ENCODE measurements at places on chromosomes 7 and 10.

DNA sequence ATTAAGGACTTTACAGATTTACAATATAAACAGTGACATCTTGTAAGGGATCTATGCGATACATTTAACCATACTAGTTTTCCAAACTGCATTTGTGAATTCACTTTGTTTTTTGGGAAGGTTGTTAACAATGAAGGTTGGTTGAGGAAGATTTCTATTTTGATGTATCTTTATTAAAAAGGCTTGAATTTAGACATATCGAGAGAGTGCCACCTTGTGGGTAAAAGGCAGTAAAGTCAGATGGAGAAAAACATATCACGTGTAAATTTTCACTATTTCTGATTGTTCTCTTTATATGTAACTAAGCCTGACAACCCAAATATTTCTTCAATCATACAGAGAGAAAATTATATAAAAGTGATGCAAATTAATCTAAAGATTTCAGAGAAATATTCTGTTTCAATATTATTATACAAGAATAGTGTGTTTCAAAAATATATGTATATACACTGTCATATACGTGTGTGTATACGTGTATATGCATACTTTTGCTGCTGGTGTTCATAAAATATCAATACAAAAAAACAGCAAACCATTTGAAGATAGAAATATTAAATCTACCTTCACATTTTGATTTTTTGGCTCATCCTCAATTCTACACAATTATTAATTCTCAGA is 988.6 kb downstream of the SORCS1 start:
- DNase-seq, result no peak

DNA sequence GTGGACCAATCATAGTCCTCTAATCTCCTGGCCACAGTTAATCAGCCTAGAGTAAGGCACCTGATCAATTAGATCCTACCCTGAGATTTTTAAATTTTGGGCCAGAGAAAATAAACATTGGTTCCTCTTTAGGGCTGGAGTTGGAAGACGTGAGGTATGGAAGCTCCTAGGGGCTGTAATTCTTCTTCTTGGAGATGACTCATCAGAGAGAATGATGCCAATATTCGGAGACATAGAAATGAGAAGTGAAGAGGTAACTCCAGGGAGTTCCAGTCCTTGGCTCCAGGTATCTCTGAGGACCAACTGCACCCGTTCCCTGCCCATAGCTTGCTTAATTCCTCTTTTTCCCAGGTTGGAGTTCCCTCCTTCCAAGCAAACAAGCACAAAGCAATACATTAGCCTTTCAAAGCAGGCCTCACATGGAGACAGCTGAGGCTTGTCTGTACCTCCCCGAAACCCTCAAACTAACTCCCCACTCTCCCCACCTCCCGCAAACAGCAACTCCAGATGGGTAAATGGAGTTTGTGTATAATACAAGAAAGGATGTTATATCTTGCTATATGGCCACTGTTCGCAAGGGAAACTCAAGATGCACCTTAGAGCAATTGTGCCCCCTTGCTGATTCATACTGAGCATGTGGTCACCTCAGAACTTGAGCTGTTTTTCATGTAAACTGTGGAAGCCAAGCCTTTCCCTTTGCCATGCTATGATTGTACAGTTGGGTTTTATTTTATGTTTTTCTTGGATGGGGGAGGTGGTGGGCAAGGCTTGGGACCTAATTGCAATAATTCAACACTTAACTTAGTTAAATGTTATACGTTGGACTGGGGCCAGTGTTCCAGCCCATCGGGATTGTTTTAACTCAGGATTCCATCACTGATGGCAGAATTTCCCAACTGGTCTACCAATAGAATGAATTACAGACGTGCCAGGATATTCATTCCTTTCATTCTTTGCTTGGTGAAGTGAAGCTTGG is 29.3 kb downstream of the PIK3AP1 start:
- DNase-seq, result no peak

DNA sequence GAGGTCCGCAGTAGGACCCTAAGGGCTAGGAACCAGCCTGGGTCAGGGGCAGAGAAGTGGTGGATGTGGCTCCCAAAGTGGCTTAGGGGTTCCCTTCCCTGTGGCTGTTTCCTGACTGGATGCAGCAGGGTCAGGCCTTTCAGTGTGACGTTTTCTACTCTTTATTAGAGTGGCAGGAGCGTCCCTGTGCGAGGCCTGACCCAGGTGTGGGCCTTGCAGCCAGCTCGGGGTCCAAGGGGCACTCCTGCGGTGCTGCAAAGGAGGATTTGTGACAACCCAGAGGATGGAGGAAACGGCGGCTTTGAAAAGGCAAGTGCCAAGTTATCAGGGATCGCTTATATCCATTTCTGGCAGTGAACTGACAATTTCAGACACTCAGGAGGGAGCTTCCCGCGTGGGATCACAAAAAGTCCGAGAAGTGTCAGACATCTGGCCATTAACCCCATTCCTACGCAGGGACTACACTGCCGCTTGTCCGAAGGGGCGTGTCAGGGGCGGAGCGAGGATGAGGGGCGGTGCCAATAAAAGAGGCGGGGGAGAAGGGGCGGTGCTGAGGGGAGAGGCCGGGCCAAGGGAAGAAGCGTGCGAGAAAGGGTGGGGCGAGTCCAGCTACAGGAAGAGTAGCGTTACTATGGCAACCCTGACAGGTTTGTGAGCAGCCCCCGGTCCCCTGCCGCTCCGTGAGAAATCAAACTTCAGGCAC is 98.8 kb upstream of the ZNF722 start:
- peak; percentile 51 for DNase-seq

- DNase-seq, result no peak
Observed at GRCh38 chr10:33293076-33293475, 41.4 kb downstream of the NRP1 start.

DNA sequence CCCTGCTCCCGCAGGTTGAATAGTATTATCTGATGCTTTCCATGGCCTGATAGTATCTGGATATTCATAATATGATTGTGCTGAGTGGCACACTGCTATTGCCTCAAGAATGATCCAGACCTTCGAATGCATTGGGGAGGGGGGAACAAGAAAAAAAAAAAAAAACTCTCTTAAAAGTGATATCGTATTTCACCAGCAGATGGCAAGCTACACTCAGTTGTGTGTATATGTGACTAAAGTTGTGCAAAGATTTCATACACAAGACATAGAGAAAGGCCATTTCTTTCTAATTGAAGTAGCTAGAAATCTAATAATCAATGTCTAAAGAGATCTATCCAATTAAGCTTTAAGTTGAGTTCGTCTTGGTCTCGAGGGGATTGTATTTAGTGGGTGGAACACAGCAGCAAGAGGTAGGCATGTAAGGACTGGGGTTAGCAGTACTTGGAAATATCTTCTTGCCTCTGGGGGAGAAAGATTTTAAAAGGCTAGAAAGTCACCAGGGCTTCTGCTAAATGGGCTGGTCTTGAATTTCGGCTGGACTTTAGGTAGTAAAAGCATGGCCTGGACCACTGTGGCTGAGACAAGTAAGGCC is 15.3 kb downstream of the SFRP4 start:
- no peak for DNase-seq

- no peak for DNase-seq
Observed at GRCh38 chr7:10696064-10696463, 277.6 kb upstream of the PHF14 start.

GRCh38 chr10:83127942-83128575 is 1011.2 kb upstream of the GHITM start:
- DNase-seq, result no peak

DNA sequence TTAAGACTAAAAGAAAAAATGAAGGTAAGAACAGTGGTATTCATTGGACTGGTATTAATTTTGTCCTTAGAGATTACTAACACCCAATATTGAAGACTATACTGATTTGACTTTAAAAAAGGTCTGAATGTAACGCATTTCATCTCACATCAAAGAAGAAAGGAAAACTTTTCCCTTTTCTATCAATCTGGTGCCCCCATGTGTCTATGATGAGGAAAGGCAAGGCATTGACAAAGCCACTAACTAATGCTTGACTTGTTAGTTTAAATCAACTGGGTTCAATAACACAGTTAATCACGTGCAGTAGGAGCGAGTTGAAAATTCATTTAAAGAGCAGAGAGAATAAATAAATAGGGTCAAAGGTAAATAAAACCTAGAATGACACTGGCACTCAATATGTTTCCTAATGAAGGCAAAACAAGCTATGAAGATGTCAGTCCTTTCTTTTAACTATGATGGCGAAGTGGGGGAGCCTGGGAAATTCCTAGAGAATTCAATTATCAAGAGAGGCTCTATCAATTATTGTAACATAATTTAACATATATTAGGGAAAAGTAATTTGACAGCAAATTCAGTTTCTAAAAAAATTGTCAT is 180.9 kb downstream of the ANK3 start:
- no peak for DNase-seq

DNA sequence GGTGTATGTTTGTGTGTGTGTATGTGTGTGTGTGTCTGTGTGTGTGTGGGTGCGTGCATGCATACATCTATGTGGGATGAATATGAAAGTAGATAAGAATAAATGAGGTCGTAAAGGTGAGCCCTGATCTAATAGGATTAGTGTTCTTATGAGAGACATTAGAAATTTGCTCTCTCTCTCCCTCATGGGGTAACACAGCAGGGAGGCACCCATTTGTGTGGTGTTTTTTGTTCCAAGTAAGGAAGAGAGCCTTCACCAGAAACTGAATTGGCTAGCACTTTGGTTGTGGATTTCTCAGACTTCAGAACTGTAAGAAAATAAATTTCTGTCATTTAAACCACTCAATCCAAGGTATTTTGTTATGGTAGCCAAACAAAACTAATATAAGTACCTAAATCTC is 353.7 kb upstream of the CHRM2 start:
- no peak for DNase-seq

DNA sequence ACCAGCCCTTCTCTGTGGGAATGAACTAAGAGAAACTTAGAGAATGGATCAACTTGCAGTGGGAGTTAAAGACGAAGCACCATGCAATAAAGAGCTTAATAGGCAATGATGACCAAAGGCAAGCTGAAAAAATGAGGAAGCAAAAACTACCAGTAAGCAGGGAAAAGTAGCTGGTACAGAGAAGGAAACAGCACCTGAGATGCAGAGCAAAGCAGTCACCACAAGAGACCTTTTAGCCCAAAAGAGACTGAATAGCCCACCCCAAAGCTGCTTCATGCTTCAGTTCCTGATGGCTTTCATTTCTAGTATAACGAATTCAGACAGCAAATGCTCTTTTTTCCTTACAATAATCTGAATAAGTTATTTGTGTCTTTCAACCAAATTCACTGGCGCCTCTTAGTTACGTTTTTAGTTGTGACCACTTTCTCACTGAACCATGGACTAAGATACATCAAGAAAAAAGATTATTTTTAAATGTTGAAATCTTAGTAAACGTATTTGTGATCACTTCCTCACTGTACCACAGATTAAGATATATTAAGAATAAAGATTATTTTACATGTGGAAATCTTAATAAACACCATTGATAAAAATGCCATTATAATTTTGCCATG is 76.0 kb downstream of the USP6NL start:
- no peak for DNase-seq

DNA sequence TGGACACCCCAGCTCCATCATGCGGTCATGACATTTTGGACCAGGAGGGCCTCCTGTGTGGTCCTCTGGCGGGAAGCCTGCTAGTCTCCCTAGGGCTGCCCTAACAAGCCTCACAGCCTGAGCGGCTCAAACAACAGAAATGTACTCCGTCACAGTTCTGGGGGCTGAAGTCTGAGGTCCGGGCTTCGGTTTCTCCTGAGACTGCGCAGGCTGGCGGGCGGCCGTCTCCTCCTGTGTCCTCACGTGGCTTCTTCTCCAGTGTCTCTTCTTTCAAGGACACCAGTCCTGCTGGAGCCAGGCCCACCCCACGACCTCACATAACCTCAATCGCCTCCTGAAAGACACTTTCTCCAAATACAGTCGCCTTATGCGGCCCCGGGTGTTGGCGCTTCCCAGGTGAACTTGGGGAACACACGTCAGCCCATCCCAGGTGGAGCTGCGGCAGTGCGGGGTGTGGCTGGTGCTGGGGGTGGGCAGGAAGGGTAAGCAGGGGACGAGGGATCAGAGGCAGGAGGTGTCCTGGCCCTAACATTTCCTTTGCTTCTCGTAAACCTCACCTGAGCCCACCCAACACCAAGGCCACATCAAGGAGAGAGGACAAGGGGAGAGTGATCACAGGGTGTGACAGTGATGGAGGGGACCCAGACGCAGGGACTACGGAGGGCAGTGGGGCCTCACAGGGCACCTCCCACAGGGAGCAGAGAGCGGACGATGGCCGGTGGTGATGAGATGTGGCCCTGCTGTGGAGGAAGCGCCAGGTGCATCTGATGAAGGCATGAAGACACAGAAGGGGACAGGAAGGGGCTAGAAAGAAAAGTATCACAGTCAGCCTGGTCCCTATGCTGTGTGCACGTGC is 580.6 kb downstream of the PTPRN2 start:
- DNase-seq, result no peak

DNA sequence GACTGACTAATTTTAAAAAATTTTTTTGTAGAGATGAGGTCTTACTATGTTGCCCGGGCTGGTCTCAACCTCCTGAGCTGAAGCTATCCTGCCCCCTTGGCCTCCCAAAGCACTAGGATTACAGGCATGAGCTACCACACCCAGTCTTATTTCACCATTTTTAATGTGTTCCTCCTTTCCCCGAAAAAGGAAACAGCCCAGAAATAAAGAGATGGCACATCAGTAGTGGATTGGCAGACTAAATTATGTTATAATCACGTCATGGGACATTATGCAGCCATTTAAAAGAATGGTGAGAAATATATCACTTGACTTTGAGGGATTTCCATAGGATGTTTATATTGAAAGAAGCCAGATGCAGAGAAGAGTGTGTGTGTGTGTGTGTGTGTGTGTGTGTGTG is 40.5 kb downstream of the CAPZA2 start:
- no peak for DNase-seq

DNA sequence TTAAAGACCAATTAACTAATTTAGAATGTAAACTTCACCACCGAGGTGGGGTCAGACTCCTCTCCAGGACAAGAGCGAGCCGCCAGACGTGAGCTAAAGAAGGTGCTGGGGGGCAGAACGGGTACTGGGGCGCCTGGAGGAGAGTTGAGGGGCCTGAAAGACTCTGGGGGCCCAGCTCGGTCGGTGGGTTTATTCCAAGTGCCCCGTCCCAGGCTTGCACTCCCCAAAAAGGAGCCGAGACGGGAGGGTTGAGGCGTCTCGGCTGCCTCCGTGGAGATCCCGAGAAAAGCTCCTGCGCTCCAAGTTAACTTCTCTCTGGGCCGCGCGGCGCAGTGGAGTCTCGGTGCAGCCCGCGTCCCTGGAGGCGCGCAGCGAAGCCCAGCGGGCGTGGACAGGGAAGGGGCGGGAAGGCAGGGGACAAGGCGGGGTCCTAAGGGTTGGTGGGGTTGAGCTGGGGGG is 553.3 kb downstream of the TFEC start:
- DNase-seq, result no peak

DNA sequence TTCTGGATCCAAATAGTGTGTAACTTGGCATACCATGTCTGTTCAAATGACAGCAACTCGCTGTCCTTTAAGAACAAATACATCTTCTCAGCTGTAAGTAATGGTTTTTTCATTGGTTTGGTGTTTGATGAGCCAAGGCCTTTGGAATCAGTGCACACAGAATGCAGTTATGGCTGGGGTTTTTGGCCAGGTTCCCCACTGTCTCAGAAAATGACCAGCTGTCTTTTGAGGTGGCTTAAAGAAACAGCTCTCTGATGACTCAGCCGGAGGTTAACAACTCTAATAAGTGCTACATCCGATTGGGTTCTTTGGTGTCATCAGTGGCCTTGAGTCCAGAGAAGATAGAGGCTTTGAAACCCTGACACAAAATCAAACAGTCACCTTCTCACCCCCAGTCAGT is 688.4 kb downstream of the REEP3 start:
- no peak for DNase-seq

Data from activated CD4-positive, alpha-beta T cell treated with anti-CD3 and anti-CD28 coated beads for 24 hours (primary cell).